ENCODE measurements at places on chromosomes 1 and 21. TPM values are rescaled to one million over a fixed set of nuclear protein-coding genes. Genes with fewer than 3 reads are reported as not detected.

Gene GUCA2A
- not detected for total RNA-seq

DNA sequence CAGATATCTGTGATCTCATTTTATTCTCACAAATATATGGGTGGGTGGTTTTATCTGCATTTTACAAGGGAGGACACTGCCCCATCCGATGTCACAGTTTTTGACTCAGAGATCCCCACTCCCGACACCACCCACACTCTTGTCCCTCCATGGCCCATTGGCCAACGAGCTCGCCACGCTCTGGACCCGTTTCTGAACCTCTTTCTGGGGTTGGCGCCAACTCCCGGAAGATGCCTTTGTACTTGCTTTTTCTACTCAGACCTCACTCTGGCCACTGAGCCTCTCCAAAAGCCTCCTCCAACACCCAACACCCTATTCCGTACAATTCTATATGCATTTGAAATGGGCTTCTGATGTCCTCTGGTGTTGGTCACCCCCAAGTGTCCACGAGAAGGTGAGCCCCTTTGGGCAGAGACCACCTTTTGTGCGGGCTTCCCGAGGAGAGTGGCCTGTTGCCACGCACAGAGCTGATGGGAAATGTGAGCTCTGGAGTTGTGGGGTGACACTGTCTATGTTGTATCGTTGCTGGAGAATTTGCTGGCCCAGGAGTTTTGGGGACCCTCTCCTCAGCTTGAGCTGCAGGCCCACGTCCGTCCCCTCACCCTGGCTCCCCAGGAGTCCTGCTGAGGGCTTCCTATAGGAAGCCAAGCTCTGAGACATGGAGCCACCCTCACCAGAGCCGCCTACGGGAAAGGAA is 366.9 kb upstream of the VAMP3 start:
- peaks cover 2% of the 10 kb centered on the region for H3K27me3 ChIP-seq
- H3K4me3 ChIP-seq: no peak overlapping the region
- no peaks in the 10 kb centered on the region for H3K4me1 ChIP-seq

Gene MYOG
- not detected for total RNA-seq

DNA sequence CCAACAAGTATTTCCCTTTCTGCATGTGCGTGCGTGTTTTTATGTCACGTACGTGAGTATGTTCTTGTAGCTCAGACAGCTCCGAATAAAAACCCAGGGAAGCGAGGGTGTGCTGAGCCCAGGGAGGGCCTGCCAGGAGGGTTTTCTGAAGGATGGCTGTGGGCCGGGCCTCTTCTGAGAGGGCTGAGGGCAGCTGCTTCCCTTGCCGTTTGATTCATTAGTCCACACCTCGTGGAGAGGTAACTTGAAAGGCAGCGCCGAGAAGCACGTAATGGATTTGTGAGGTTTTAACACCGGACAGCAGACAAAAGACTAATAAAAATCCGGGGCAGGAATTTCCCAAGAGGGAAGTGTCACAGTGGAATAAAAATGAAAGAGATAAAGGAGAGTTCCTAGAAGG is 29.5 kb downstream of the CD247 start:
- peaks cover 27% of the 10 kb centered on the region for H3K36me3 ChIP-seq
- no peak overlapping the region for H3K4me3 ChIP-seq
- peak overlapping the region; percentile 97 for H3K27ac ChIP-seq
- H3K27me3 ChIP-seq: no peaks in the 10 kb centered on the region

DNA sequence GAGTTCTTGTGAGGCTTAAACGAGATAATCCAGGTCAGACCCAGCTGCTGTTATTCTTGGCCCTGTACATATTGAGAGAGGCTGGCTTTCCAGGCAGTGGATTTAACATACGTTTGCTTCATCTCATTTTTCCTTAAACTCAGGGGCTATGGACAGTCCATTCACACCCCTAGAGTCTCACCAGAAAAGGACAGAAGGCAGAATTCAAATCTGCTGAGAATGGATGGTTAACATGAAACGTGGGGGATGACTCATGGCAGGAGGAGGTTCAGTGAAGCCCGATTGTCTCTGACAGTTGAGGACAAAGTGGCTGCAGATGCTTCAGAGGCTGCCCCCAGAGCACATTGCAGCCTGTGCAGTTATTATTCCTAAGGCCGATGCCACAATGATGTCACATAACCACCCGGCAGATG is 39.5 kb downstream of the TGFB2 start:
- no peak overlapping the region for H3K4me3 ChIP-seq
- H3K27ac ChIP-seq: no peak overlapping the region
- no peaks in the 10 kb centered on the region for H3K27me3 ChIP-seq
- DNase-seq: no peak
- H3K36me3 ChIP-seq: no peaks in the 10 kb centered on the region

DNA sequence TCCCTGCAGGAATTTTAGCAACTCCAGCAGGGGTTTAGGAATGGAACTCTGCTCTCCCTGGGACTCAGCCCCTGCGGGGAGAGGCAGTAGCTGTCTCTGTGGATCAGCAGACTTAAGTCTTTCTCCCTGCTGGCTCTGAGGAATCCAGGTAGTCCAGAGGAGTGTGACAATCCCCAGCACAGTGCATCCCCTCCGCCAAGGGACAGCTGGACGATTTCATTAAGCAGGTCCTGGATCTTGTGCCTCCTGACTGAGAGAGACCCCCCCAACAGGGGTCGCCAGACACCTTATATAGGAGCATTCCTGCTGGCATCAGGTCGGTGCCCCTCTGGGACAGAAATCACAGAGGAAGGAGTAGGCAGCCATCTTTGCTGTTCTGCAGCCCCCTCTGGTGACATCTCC is 30.6 kb downstream of the AKT3 start:
- H3K27me3 ChIP-seq: no peaks in the 10 kb centered on the region
- H3K4me1 ChIP-seq: no peaks in the 10 kb centered on the region
- no peak overlapping the region for H3K27ac ChIP-seq
- DNase-seq: no peak

GRCh38 chr1:57311006-57311405 is 112.9 kb downstream of the DAB1 start:
- no peak overlapping the region for H3K27ac ChIP-seq
- H3K36me3 ChIP-seq: no peaks in the 10 kb centered on the region
- H3K27me3 ChIP-seq: no peaks in the 10 kb centered on the region
- DNase-seq: no peak
- no peak overlapping the region for H3K4me3 ChIP-seq

- H3K36me3 ChIP-seq: no peaks in the 10 kb centered on the region
- no peak overlapping the region for H3K4me3 ChIP-seq
- no peaks in the 10 kb centered on the region for H3K4me1 ChIP-seq
- no peak overlapping the region for H3K27ac ChIP-seq
Measured at GRCh38 chr1:184218458-184219075, 167.0 kb downstream of the TSEN15 start.

DNA sequence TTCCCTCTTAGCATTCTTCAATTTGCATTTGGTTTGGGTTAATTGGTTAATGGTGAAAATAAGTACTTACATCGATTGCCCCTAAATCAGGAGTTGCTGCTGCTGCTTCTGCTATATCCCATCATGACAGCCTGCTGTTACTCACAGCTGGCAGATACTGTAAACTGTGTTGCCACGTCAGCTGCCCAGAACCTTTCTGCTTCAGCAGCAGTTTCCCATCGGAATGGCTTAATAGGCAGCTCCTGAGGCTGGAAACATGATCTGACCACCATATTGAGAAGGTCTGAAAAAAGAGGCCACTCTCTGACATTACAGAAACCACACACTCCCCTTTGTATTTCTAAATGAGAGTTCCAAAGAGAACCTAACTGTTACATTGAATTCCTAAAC is 14.3 kb upstream of the SEC16B start:
- no peak overlapping the region for H3K27ac ChIP-seq
- H3K27me3 ChIP-seq: no peaks in the 10 kb centered on the region
- H3K4me1 ChIP-seq: no peaks in the 10 kb centered on the region
- no peak overlapping the region for H3K4me3 ChIP-seq

DNA sequence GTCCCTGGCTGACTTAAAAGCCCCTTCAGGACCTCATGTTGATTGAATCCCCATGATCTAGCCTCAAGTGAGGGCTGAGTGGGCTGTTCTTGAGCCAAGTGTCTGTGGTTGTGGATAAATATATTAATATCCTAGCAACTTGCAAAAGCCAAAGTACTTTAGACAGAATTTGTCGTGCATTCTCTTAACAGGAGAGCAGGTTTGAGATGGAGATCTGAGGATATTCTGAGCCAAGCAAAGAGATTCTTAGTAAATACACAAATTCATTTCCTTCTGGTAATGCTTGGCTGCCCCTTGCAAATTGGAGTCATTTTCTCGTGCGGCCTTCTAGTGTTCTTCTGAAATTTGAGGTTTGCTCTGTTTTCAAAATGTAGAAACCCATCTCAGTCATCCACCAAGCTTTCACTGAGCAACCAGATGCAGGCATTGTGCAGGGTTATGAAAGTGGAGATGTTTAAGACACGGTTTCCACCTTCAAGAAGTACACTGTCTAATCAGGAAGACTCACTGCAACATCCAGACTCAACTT is 242.1 kb upstream of the JUN start:
- no peak overlapping the region for H3K27ac ChIP-seq
- H3K4me3 ChIP-seq: no peak overlapping the region
- H3K4me1 ChIP-seq: peaks cover 1% of the 10 kb centered on the region
- H3K27me3 ChIP-seq: no peaks in the 10 kb centered on the region

Gene FAM151A
- total RNA-seq: not detected

Gene ATPAF1
- 19.0 TPM for total RNA-seq

DNA sequence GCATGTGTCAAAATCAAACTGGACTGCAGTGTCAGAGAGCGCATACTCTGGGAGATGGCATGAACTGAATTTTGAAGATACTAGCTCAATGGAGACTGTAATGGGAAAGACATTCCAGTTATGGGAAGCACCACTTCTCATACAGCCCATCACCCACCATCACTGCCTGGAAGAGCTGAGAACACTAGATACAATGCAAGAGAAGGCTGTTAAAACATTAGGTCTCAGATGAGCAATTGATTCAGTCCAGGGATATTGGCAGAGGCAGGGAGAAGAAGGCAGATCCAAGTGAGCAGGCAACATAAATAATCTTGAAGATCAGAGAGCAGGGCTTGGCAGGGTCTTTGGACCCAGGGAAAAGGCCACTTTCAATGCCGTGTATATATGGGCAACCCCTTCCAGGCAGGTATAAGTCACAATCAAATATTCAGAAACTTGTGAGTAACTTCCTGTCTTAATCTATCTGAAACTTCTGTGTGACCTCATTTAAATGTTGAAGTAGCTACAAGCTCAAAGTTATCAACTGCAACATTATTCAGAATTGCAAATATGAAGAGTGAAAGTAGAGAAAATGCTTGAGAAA is 290.3 kb upstream of the SGIP1 start:
- no peaks in the 10 kb centered on the region for H3K36me3 ChIP-seq
- H3K4me3 ChIP-seq: no peak overlapping the region
- H3K4me1 ChIP-seq: no peaks in the 10 kb centered on the region
- peak; percentile 22 for DNase-seq
- no peaks in the 10 kb centered on the region for H3K27me3 ChIP-seq

DNA sequence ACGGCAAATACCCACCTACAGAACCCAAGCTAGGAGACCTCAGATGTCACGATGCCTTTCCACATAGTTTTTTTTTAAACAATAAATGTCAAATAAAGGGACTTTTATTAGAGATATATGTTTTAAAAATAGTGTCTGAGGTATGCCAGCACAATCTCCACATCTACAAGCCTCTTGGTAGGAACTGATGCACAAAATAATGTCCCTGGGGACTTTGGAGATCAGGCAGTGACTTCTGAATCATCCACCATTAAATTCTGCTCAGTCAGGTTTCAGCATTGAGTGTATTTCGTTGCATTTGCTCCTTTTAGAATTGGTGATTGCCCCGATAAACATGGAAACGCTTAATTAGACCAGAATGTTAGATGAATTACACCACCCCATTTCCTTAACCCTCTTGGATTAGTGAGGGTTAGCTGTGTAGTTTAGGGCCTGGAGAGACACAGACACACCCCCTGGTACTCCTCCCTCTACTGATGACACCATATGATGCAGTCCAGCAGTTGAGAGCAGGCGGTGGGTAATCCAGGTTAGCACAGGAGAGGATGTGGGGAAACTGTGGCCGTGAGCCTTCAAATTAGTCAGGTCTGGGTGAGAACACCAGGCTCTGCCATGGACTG is 33.6 kb downstream of the LGR6 start:
- peaks cover 8% of the 10 kb centered on the region for H3K36me3 ChIP-seq
- H3K27me3 ChIP-seq: no peaks in the 10 kb centered on the region
- no peak overlapping the region for H3K4me3 ChIP-seq
- H3K27ac ChIP-seq: no peak overlapping the region
- peaks cover 7% of the 10 kb centered on the region for H3K4me1 ChIP-seq

DNA sequence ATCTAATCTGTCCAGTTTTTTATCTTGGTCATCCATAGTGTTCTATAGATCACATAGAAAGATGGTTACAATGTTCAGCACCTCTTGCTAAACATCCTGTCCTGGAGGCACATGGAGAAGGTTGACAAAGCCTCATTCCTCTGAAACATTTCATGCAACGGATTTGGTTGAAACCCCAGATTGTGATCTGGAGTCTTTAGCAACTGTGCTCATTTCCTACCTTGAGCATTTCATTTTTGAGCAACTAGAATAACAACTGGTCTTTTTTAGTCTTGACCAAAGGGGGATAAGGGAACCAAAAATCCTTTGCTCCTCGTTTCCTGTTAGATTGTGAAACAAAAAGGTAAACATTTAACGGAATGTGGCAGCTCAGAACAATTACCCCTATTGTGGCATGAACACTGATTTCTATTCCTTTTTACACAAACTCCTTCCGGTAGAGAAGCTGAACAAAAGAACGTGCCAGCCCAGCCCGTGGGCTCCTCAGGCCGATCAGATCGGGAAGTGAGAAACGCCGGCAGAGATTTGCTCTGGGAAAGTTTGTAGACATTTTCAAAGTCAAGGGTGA is 94.7 kb upstream of the ERRFI1 start:
- H3K36me3 ChIP-seq: no peaks in the 10 kb centered on the region
- H3K27ac ChIP-seq: no peak overlapping the region
- no peak overlapping the region for H3K4me3 ChIP-seq

Data from natural killer cell (primary cell).